ENCODE measurements at places on chromosomes 11 and 22. TPM values are rescaled to one million over a fixed set of nuclear protein-coding genes. Genes with fewer than 3 reads are reported as not detected.

The ANKRD13D gene
- total RNA-seq: 50.7 TPM

The DGCR8 gene
- 23.8 TPM for total RNA-seq

The TMEM191B gene
- total RNA-seq: 14.3 TPM

DNA sequence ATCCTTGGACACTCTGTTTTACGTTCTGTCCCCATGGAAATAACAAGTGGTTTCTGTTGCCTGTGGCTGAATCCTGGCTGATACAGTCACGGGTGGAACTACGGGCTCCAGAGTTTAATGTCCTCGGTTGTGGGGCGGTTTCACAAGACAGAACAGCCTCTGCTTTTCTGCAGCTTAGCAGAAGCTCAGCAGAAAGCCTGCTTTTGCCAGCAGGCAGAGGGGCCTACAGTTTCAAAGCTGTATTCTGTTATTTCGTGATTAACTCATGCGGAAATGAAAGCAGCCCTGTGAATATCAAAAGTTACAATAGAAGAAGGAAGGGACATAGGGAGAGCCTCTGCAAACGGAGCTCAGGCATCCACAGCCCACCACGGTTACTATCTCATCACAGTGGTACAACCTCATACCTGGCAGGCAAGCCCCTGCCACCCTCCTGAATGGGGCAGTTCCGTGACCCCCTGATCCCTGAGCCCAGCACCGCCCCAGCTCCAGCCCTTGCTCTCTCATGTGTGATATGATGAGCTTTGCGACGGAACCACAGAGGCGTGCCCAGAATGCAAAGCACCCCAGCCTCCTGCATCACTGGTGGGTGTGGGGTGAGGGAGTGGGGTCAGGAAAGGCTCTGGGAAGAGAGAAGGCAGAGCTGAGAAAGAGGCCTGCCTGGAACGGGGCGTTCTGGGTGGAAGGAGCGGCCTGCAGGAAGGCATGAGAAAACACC lies 360.6 kb downstream of the BRD1 start:
- no peak for DNase-seq
- H3K4me1 ChIP-seq: no peaks in the 10 kb centered on the region
- H3K27ac ChIP-seq: no peak overlapping the region
- H3K27me3 ChIP-seq: no peaks in the 10 kb centered on the region

GRCh38 chr22:49715450-49715849 lies 112.2 kb downstream of the BRD1 start:
- no peaks in the 10 kb centered on the region for H3K4me1 ChIP-seq
- no peak overlapping the region for H3K27ac ChIP-seq
- H3K36me3 ChIP-seq: no peaks in the 10 kb centered on the region
- no peak for DNase-seq
- H3K4me3 ChIP-seq: no peak overlapping the region
- peaks cover 30% of the 10 kb centered on the region for H3K27me3 ChIP-seq

GRCh38 chr11:70501051-70501901 lies 102.9 kb downstream of the CTTN start:
- DNase-seq: no peak
- H3K27me3 ChIP-seq: no peaks in the 10 kb centered on the region
- H3K36me3 ChIP-seq: no peaks in the 10 kb centered on the region
- no peak overlapping the region for H3K27ac ChIP-seq

DNA sequence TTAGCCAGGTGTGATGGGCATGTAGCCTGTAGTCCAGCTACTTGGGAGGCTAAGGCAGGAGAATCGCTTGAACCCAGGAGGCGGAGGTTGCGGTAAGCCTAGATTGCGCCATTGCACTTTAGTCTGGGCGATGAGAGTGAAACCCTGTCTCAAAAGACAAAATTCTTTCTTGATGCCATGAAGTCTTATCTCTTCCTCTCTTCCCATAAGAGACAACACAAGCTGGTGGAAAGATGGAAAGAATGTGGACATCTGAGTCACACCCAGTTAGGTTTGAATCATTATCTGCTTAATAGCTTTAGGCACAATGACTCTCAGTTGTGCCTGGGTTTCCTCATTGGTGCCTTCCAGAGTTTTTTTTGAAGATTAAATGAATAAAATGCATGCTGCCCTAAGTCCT lies 35.3 kb downstream of the KREMEN1 start:
- peak; percentile 70 for DNase-seq
- no peaks in the 10 kb centered on the region for H3K36me3 ChIP-seq
- no peak overlapping the region for H3K4me3 ChIP-seq
- no peak overlapping the region for H3K27ac ChIP-seq

- H3K4me3 ChIP-seq: no peak overlapping the region
- no peaks in the 10 kb centered on the region for H3K4me1 ChIP-seq
- H3K27me3 ChIP-seq: no peaks in the 10 kb centered on the region
- no peak overlapping the region for H3K27ac ChIP-seq
- no peaks in the 10 kb centered on the region for H3K36me3 ChIP-seq
- no peak for DNase-seq
These were observed 2.5 kb upstream of the MUC5AC start for GRCh38 chr11:1155274-1155693.

- H3K4me1 ChIP-seq: peaks cover 15% of the 10 kb centered on the region
- H3K36me3 ChIP-seq: no peaks in the 10 kb centered on the region
- H3K4me3 ChIP-seq: peak within 1 kb of the TSS; percentile 67
- no peak within 1 kb of the TSS for H3K27ac ChIP-seq
- H3K27me3 ChIP-seq: no peaks in the 10 kb centered on the region
These were observed at the start of gene GRK2 for GRCh38 chr11:67266449-67267187. TSS of gene GRK2 (plus strand) at chr11:67266473. CDS start at chr11:67266700, 227 bp downstream.

GRCh38 chr11:26578998-26579661 lies 7.1 kb upstream of the MUC15 start:
- DNase-seq: no peak
- no peaks in the 10 kb centered on the region for H3K36me3 ChIP-seq
- H3K4me3 ChIP-seq: no peak overlapping the region

- no peaks in the 10 kb centered on the region for H3K4me1 ChIP-seq
- no peak overlapping the region for H3K27ac ChIP-seq
- H3K27me3 ChIP-seq: peaks cover 13% of the 10 kb centered on the region
- DNase-seq: peak; percentile 51
These were observed 6.9 kb upstream of the RAD9A start for GRCh38 chr11:67384851-67385366.

DNA sequence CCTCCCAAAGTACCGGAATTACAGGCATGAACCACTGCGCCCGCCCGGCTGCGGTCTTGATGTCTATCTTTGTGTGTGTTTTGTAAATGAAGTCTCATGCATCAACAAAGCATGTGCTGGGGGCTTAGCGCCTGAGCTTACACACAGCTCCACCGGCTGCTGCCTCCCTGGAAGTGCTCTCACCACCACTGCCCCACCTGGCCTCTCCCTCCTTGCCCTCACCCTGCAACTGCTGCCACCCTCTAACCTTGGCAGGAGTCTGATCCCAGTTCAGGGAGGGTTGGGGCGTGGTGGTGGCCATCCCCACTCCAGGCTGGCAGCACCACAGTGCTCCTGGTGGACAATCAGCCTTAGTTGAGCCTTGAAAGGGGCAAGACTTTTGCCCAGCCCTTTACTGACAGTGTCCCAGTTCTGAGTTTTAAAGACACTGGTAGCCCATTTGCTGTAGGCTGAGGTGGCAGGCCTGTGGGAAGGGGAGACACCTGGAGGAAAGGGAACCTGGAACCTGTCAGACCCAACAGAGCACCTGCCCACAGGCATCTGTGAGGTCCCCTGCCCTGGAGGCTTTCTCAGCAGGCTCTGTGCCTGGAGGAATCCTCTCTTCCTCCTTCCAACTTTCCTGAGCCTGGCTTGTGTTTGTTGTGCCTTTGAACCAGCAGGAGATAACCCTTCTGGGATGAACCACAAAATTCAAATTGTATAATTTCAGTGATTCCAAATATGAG lies 42.4 kb upstream of the WEE1 start:
- H3K27me3 ChIP-seq: no peaks in the 10 kb centered on the region
- H3K36me3 ChIP-seq: no peaks in the 10 kb centered on the region
- DNase-seq: no peak
- H3K4me3 ChIP-seq: no peak overlapping the region

GRCh38 chr11:104332110-104332509 lies 168.2 kb upstream of the PDGFD start:
- no peak overlapping the region for H3K4me3 ChIP-seq
- H3K4me1 ChIP-seq: no peaks in the 10 kb centered on the region
- H3K27ac ChIP-seq: no peak overlapping the region
- no peaks in the 10 kb centered on the region for H3K36me3 ChIP-seq
- peak; percentile 38 for DNase-seq

DNA sequence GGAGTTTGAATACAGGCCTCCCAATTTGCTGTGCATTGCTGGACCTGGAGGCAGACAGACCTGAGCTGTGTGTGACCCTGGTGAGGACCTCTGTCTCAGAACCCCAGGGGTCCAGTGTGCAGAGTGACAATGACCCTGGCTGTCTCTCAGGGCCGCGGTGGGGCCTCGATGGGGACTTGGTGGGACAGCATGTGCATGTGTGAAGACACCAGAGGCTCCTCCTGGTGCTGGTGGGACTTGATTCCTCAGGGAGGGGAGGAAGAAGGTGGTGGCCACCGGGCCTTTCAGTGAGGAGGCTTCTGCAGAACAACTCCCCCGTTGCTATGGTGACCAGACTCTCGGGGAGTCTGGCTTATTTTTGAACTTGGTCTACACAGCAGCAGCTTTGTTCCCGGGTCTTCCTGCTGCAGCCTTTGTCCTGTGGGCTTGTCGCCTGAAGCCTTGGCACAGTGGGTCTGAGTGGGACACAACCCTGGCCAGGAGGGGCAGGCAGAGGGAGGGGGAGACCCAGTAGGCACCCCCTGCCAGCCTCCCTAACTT lies 35.3 kb downstream of the MCM5 start:
- no peaks in the 10 kb centered on the region for H3K4me1 ChIP-seq
- no peak overlapping the region for H3K27ac ChIP-seq
- DNase-seq: no peak
- no peaks in the 10 kb centered on the region for H3K36me3 ChIP-seq
- H3K27me3 ChIP-seq: no peaks in the 10 kb centered on the region

GRCh38 chr11:114168691-114169090 lies 109.2 kb downstream of the ZBTB16 start:
- no peaks in the 10 kb centered on the region for H3K27me3 ChIP-seq
- peaks cover 56% of the 10 kb centered on the region for H3K4me1 ChIP-seq
- no peak for DNase-seq
- no peak overlapping the region for H3K27ac ChIP-seq

- no peak for DNase-seq
- no peaks in the 10 kb centered on the region for H3K4me1 ChIP-seq
- H3K36me3 ChIP-seq: no peaks in the 10 kb centered on the region
- H3K4me3 ChIP-seq: no peak overlapping the region
- H3K27me3 ChIP-seq: peaks cover 13% of the 10 kb centered on the region
- H3K27ac ChIP-seq: no peak overlapping the region
These were observed 595.1 kb downstream of the NTM start for GRCh38 chr11:131965504-131965903.

DNA sequence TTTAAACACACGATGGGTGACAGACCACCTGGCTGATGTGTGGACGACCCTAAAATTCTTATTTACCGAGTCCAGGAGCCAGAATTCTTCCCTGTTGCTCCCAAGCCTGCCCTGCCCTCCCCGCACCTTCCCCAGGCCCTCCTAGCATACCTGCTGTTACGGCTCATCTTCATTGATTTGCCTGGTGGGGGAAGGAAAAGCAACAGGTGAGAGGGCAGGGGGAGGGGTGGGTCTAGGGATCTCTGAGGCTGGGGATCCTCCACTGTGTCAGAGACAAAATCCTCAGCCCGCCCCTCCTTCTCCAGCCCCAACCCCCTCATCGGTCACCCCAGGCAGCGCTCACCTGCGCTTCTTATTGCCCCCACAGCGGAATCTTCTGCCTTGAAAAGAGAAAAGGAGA lies 4.0 kb downstream of the FXYD2 start:
- no peak overlapping the region for H3K27ac ChIP-seq
- H3K4me3 ChIP-seq: no peak overlapping the region
- H3K27me3 ChIP-seq: no peaks in the 10 kb centered on the region
- DNase-seq: no peak
- H3K4me1 ChIP-seq: peaks cover 7% of the 10 kb centered on the region
- no peaks in the 10 kb centered on the region for H3K36me3 ChIP-seq

- H3K4me1 ChIP-seq: no peaks in the 10 kb centered on the region
- H3K36me3 ChIP-seq: no peaks in the 10 kb centered on the region
- no peak overlapping the region for H3K4me3 ChIP-seq
- H3K27ac ChIP-seq: no peak overlapping the region
- no peaks in the 10 kb centered on the region for H3K27me3 ChIP-seq
- no peak for DNase-seq
These were observed 1.4 kb downstream of the LRRC74B start for GRCh38 chr22:21047035-21047661.

- no peaks in the 10 kb centered on the region for H3K4me1 ChIP-seq
- no peaks in the 10 kb centered on the region for H3K27me3 ChIP-seq
- H3K4me3 ChIP-seq: no peak overlapping the region
- DNase-seq: no peak
- H3K27ac ChIP-seq: no peak overlapping the region
- no peaks in the 10 kb centered on the region for H3K36me3 ChIP-seq
These were observed 45.4 kb upstream of the CARS1 start for GRCh38 chr11:3102641-3102921.

GRCh38 chr11:128860571-128861361 lies 6.3 kb downstream of the KCNJ1 start:
- H3K4me1 ChIP-seq: no peaks in the 10 kb centered on the region
- H3K4me3 ChIP-seq: no peak overlapping the region
- peaks cover 18% of the 10 kb centered on the region for H3K27me3 ChIP-seq
- H3K36me3 ChIP-seq: no peaks in the 10 kb centered on the region
- DNase-seq: no peak
- no peak overlapping the region for H3K27ac ChIP-seq

GRCh38 chr11:74014880-74015279 lies 6.0 kb upstream of the UCP3 start:
- no peaks in the 10 kb centered on the region for H3K36me3 ChIP-seq
- no peak overlapping the region for H3K4me3 ChIP-seq
- no peak overlapping the region for H3K27ac ChIP-seq

DNA sequence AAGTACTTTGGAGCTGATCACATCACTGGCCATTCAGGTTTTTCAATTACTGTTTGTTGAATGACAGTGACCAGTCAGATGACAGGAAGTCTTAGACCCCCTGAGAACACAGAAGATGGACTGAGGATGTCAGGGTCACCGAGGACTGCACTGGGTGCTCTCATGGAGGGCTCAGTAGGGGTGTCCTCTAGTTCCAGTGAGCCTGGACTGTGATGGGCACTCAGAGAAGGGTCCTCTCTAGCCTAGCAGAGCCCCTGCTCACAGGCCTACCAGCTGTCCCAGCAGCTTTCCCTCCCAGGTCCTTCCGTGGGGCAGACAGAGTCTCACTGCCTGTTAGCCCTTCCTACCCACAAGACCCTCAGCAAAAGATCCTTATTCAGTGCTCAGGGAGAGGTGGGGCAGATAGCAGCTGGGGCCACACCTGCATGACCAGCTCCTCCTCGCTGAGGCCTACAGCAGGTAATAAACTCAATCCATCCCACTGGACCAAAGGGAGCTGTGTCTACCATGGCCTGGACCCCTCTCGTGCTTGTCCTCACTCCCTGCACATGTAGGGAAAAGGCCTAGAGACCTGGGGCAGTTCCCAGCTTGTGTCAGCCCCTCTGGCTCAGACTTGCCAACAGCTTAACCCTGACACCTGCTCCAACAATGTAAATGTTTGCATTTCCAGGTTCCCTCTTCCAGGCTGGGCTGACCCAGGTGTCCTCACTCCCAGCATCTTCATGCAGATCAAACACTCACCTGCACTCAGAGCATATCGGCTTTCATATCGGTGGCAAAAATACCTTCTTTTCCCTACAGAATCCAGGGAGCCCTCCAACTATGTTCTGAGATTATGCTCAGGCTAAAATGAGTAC lies 25.2 kb upstream of the VPREB1 start:
- peaks cover 67% of the 10 kb centered on the region for H3K27me3 ChIP-seq
- no peak for DNase-seq
- no peak overlapping the region for H3K4me3 ChIP-seq
- H3K4me1 ChIP-seq: no peaks in the 10 kb centered on the region

- no peak for DNase-seq
- no peaks in the 10 kb centered on the region for H3K4me1 ChIP-seq
- H3K27me3 ChIP-seq: no peaks in the 10 kb centered on the region
- no peak overlapping the region for H3K27ac ChIP-seq
- H3K4me3 ChIP-seq: no peak overlapping the region
These were observed 37.9 kb upstream of the LMO1 start for GRCh38 chr11:8301622-8302021.

Data from cardiac muscle cell (in vitro differentiated cells and primary cell).